ENCODE measurements at places on chromosomes 4 and X.
A peak's percentile ranks its signal among the peaks of the same experiment; 100 is the strongest.

- no peak for DNase-seq
These were observed 317.2 kb downstream of the DHX15 start for GRCh38 chr4:24266951-24267722.

DNA sequence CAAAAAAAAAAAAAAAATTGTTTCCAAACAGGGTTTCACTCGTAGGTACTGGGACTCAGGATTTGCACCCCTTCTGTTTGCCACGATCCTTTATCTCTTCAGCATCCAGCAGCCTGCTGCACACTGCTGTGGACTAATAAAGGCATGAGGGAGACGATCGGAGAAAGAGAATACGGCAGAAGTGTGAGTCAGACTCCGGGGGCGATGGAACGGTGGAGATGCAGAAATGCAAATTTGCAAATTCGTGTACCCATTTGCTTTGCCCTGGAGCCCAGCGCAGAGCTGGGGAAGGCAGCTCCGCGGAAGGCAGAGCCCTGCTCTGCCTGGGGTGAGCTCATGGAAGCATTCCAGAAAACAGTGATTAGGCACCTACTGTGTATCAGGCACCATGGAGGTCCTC, 270.3 kb downstream of the ASMT start:
- DNase-seq: no peak

DNA sequence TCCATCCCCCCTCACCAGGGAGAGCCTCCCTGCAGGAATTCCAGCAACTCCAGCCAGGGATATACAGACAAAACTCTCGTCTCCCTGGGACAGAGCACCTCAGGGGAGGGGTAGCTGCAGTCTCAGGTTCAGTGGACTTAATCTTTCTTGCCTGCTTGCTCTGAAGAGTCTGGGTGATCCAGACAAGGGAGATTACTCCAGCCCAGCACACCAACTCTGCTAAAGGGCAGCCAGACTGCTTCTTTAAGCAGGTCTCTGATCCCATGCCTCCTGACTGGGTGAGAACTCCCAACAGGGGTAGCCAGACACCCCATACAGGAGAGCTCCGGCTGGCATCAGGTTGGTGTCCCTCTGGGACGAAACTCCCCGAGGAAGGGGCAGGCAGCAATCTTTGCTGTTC, 888.7 kb downstream of the RAB28 start:
- no peak for DNase-seq

- peak; percentile 42 for DNase-seq
These were observed 96.8 kb downstream of the PJA1 start for GRCh38 chrX:69068301-69069085.

- DNase-seq: no peak
These were observed 356.1 kb downstream of the HNRNPD start for GRCh38 chr4:82017680-82018079.

DNA sequence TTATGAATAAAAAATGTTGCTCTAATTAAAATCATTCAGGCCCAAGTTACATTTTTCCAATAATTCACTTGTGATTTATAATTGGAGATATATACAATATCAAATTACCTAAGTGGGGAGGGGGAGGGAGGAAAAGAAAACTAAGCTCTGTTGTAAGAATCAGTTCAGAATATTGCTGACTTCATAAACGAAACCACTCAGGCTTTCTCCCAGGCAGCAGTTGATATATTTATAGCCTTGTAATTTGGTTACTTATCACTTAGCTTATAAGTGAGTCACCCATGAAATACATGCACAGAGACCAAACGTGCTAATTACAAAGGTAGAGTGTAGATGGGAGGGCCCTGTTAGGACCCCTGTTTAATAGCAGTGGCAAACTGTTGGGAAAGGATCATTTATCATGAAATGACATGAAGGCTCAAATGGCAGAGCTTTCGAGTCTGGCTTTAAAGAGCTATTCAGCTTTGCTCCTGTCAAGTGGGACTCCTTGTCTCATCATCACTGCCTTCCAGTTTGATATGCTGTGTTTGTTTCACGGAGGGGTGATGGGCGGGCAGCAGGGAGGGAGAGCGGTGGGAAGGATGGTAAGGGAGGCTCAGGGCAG, 105.6 kb upstream of the PGRMC2 start:
- DNase-seq: peak; percentile 62

DNA sequence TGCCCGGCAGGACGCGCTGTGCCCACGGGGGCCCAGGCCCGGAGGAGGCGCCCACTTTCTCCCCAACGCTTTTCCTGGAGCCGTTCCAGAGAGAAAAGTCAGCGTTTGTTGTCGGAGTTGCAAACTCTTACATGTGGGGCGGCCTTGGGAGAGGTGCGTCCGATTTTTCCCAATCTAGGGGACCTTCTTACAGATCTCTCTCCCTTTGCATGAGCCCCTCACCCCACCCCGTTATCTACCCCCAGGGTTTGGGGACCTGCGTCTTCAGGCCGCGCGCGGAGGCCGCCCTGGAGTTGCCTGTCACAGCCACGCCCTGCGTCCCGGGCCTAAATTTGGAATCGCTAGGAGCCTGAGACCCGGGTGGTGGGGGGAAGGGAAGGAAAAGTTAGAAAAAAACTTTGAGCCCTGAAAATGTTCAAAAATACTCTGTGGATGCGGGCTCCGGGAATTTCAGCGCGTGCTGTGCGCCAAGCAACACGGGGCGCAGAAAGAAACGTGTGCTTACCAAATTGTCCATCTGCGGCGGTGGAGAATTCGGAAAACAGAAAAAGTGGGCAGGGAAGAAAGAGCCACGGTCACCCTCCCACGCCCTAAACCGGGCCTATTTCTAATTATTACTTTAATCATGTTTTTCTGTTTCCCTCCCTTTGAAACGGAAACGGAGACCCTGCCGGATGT, 587 bp downstream of the CD99 start:
- DNase-seq: no peak

- no peak for DNase-seq
These were observed 3.3 kb downstream of the CDK16 start for GRCh38 chrX:47221756-47222155.

DNA sequence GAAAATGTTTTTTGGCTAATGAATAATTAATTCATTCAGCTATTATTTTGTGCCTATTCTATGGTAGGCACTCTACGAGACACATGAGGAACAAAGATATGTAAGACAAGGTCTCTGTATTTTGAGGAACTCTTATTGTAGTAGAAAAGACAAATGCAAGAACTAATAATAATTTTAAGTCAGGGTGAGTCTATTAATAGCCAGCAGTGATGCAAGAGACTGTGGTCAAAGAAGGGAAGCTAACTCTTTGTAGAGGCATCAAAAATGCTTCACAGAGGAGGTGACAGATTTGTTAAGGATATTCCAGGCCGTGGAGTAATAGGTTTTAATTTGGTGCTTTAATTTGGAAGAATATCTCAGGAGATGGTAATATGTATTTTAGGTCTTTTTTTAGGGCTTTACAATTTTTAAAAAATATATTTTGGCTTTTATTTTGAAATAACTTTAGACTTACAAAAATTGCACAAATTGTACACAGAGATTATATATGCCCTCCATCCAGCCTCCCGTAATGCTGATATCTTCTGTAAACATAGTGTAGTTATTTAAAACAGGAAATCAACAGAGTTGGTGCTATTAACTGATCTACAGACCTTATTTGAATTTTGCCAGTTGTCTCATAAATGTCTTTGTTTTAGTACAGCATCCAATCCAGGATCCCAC, 48.1 kb downstream of the DCLK2 start:
- DNase-seq: no peak

GRCh38 chr4:78766650-78767049, 9.5 kb upstream of the BMP2K start:
- no peak for DNase-seq

DNA sequence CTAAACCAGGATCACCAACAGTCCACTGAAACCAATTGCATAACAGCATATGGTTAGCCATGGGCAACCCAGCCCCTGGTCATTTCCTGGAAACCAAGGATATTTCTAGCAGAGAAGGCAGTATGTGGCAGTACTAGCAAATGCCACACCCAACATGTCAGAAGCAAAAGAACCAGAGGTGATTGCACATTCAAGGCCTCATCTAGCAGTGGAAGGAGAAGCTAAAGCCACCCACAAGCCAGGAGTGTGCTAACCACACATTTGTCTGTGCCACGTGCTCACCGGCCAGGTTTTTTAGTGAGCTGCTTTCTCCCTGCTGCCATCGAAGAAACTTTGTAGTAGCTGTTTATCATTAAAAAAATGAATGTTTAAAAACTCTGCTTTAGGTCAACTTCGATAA, 42.0 kb downstream of the TEC start:
- DNase-seq: no peak

- no peak for DNase-seq
These were observed 184.0 kb upstream of the PGRMC2 start for GRCh38 chr4:128471576-128471975.

GRCh38 chr4:125123570-125124109, 191.1 kb upstream of the FAT4 start:
- DNase-seq: no peak

DNA sequence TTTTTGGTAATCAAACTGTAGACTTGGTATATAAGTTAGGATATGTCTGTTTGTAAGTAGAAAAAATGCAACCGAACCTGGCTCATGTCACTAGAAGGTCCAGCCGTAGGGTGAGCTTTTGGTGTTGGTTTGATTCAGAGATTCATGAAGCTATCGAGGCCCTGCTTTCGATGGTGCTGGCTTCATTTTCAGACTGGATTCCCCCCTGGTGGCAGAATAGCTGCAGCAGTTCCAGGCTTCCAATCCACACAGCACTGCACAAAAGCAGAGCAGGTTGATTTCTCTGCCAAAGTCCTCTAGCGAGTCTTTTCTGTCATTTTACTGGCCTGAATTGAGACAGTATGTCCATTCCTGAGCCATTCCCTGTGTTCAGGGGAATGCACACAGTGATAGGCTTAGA, 33.1 kb downstream of the PDK3 start:
- DNase-seq: peak; percentile 16

DNA sequence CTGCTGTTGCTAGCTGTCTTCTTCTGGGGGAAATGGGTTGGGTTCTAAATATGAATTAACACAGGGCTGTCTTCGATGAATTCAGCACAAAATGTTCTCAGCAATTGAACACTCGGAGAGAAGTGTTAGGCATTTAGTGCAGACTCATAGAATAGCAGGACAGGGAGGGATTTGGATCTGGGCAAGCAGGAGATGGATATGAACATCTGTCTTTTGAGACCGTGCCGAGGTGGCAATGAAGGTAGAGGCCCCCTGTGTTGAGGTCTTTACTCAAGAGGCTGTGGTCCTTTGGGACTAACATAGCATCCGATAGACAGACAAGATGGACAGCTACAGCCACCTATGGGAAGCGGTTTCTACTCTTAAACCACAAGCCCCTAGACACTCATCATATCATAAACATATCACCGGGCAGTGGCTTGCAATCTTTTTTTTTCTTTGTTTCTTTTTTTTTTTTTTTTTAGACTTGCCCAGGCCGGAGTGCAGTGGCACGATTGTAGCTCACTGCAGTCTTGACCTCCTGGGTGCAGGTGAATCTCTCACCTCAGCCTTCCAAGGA, 6.7 kb downstream of the CD99 start:
- DNase-seq: no peak

DNA sequence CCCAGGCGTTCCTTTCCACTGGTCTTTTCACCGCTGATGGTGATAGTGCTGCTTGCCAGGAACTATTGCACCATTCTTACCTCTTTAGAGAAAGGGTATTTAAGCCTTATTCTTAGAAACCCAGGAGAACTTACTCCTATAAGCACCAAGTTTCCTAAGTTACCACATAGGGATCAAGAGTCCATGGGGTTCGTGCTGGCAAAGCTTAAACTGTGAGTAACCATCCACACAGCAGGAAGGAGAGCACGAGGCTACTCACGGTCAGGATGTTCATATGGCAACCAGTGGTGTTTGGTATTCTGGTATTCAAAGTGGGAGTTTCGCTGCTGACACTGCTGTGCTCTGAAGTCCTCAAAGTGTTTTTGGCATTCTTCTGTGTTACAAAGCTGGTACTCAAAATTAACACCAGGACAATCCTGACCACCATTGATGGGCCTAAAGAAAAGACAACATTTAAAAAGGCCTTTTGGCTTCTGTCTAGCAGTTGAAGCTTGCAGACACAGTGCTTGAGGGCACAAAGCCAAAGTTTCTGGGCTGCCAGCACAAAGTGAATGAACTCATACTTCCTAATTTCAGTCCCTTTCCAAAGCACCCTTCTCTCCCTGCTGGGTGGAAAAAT, 256.9 kb downstream of the ADAMTS3 start:
- DNase-seq: peak; percentile 40

GRCh38 chr4:177251237-177251636, 58.4 kb upstream of the NEIL3 start:
- no peak for DNase-seq

DNA sequence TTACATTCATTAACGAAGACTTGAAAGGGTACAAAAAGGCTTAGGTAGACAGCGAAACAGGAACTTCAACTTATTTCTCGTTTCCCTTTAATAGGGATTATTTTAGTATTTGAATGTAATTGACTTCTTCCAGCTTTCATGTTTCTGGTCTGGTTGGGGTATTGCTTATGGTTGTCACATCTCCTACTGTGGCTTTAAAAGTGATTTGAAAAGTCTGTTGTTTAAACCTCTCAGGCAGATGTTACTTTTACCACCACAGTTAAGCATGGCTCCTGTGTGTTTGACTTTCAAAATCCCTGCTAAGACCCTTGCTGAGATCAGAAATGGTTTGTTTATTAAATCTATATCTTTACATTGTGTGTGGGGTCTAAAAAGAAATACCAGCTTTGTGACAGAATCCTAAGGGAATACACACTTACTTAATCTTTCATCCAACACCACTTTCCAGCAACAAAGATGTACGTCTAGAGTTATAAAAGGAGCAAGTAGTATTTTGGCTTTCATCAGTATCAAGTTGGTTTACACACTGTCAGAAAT, 661.2 kb downstream of the FAT4 start:
- DNase-seq: no peak

DNA sequence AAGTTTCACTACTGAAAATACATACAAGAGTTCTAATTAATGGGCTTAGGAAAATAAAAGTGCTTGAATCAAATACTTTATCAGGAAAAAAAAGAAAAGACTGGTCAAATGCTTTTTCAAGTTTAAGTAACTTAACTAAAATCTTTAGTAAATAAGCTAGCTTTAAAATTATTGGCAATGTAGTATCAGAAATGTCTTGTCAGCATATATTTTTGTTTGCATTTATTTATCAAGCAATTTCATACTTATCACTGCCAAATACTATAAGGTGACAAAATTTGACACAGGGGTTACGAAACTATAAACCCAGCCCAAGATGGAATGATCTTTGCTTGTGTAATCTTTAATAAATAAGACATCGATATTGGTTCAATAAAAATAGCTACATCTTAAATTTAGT, 31.8 kb upstream of the MAGEA4 start:
- no peak for DNase-seq

DNA sequence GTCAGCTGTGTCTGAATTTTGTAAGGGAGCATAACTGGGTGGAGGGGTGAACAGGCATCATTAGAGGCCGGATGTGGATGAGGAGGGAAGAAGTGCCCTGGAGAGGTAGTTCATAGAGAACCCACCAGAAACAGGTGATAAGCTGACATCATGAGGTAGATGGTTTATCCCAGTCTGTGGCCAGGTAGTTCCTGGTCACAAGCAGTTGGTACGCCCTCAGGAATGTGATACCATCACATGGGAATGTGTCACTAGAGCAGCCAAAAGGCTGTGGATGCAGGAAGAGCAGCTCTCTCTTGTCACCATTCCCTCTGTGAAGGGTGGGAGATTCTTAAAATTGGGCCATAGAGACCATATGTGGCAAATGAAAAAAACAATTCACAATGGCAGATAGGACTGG, 21.9 kb downstream of the MSN start:
- no peak for DNase-seq
